ENCODE measurements at places on chromosomes 2 and 18.

- no peak for DNase-seq
Measured at GRCh38 chr18:75220551-75221355, 10.2 kb downstream of the TSHZ1 start.

DNA sequence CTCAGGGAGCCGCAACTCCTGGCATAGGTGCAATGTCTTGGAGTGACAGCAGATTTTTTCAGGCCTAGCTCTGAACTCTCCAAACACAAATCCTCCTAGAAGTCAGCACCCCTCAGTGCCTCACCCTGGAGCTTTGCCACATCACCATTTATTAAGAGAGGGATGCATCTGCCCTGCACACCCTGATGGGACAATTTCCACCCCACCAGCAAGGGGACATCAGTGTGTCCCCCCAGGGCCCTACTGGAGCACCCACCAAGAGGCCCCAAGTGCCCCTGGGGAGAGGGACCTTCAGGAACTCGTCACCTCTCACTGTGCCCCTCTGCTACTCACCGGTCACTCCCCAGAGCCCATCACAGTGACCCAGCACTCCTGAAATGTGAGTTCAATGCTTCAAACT, 144.7 kb downstream of the NDUFA10 start:
- DNase-seq, result no peak

- DNase-seq, result no peak
Measured at GRCh38 chr2:47300081-47300480, 102.9 kb upstream of the MSH2 start.

DNA sequence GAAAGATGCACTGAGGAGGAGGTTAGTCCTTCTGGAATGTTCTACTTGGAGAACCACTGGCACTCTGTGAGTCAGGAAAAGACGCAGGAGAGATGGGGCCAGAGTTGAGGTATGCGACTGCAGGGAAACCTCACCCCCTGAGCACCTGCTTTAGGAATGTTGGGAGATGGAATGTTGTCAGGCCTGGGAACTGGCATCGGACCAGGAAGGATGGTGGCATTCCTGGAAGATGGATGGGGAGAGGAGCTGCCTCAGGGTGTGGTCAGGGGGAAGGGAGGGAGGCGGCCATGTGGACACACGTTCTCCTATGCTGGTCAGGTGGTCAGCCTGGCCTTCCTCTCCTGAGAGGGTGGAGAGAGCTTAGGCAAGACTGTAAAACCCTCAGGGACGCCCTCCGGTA, 146.3 kb downstream of the CELF4 start:
- no peak for DNase-seq
